RWPE1 (cell line): ENCODE measurements at places on chromosomes 4 and X.

- peak; percentile 10 for DNase-seq
Observed at GRCh38 chrX:76253432-76253831, 80.6 kb downstream of the PBDC1 start.

- DNase-seq, result no peak
Observed at GRCh38 chrX:17732138-17732783, 5.0 kb upstream of the SCML1 start.

DNA sequence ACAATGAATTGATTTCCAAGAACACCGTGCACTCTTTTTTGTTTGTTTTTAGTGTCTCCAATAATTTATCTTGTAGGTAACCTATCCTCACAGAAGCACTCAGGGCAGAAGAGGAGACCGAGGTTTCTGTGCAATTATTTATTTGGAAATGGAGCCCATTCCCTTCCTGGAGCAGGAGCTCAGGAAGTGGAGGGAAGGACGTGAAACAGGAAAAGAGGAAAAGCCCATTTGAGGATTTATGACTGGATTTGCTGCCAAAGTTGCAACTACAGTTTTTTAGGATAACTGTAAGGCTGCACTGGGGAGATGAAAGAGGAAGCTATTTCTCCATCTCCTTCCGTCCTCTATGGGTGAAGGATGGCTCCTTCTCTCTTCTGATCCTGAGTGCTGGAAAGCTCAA is 31.7 kb upstream of the MXRA5 start:
- DNase-seq, result no peak

DNA sequence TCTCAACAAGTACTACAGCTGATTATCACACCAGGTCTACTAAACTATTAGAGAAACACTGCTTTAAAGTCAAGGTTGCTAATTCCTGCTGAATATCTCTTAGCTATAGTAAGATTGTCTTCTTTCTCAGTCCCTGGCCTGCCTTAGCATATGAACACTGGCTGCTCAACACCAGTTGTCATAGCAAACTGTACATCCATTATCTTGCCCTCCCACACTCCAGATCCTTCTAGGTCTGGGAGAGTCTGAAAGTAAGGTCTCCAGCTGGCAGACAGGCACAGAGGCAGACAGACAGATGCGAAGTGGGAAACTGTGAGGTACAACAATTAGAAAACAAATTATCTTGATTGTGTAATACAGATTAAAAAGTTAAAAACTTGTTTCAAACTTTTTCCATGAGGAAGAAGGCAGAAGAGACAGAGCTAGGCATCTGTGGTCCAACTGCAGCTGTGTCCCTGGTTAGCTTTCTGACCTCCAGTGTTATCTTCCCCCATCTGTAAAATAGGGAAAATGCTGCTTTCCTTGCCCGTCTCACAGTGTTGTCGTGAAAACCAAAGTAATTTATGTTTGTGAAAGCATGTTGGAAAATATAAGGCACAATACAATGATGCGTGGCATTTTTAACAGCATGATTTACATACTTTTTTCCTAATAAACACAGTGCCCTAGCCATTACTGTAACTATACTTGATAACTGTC is 133.8 kb downstream of the KLHL13 start:
- no peak for DNase-seq

GRCh38 chrX:28802625-28803024 is 215.4 kb downstream of the IL1RAPL1 start:
- DNase-seq, result no peak

DNA sequence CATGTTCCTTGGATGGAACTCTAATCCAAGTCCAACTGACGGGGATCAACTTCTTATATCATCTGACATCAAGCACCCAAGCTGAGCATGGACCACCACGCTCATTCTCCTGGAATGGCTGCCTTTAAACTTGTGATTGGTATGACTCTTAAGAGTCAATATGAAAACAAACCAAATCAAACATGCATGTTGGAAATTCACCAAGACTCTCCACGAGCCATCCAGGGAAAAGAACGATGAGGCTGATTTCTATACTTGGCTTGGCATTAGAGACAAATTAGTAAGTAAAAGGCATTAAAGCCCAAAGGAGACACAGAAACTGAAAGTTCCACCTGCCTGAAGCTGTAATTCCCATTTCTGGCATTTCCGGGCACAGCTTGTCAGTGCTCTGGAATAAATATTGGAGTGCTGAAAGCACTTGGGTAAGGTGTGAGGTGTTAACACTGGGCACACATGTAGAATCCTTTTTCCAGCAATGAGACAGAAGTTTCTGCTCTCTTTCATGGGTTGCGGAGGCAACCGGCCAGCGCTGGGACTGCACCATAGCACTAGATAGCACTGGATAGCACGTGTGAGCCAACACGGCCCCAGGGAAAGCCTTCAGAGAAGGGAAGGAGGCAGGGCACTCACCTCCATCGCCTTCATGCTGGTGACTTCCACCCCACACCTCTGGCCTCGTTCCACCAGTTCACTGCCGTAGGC is 42.1 kb upstream of the CENPU start:
- no peak for DNase-seq

GRCh38 chr4:45120163-45120562 is 393.8 kb upstream of the GNPDA2 start:
- no peak for DNase-seq

- no peak for DNase-seq
Observed at GRCh38 chr4:25860586-25861279, 2.1 kb downstream of the SEL1L3 start.

- DNase-seq, result peak; percentile 1
Observed at GRCh38 chrX:2967998-2968909, 38.1 kb upstream of the ARSH start.

- peak; percentile 1 for DNase-seq
Observed at GRCh38 chr4:162456106-162456505, 292.3 kb upstream of the FSTL5 start.

GRCh38 chr4:78634011-78634664 is 82.6 kb downstream of the ANXA3 start:
- no peak for DNase-seq

- no peak for DNase-seq
Observed at GRCh38 chr4:143270256-143270838, 66.3 kb upstream of the GAB1 start.

- DNase-seq, result peak; percentile 0
Observed at GRCh38 chr4:65954416-65954815, 284.1 kb upstream of the EPHA5 start.

DNA sequence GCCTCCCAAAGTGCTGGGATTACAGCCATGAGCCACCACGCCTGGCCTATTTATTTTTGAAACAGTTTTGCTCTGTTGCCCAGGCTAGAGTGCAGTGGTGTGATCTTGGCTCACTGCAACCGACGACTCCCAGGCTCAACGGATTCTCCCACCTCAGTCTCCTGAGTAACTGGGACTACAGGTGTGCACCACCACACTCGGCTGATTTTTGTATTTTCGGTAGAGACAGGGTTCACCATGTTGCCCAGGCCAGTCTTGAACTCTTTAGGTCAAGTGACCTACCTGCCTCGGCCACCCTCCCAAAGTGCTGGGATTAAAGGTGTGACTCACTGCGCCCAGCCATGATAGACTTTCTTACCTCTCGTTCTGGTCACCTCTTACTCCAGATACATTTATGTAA is 124.0 kb downstream of the UBE2K start:
- no peak for DNase-seq

GRCh38 chrX:39898147-39898546 is 199.6 kb downstream of the BCOR start:
- DNase-seq, result no peak

- DNase-seq, result no peak
Observed at GRCh38 chr4:24013668-24014422, 124.0 kb upstream of the PPARGC1A start.

GRCh38 chr4:125522992-125523391 is 208.2 kb downstream of the FAT4 start:
- DNase-seq, result no peak

- no peak for DNase-seq
Observed at GRCh38 chr4:184039963-184040383, 134.9 kb downstream of the STOX2 start.

DNA sequence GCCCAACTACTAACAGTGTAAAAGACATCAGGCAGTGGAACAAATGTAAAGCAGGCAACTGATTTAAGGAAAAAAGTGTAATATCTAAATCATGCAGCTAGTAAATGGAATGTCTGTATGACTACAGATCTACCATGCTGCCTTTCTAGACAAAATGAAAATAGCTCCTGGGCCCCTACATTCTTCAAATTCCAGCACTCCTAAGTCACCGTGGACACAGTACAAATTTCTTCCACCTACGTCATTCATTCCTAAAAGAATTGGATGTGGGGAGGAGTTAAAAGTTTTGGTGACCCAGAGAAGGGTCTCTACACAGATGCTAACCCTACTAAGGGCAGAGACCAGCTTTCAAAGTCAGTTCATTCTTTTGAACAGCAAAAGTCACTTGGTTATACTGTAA is 137.2 kb upstream of the ARHGEF9 start:
- DNase-seq, result peak; percentile 1

- peak; percentile 31 for DNase-seq
Observed at GRCh38 chr4:72971572-72971971, 97.9 kb downstream of the COX18 start.

- DNase-seq, result no peak
Observed at GRCh38 chrX:111779582-111779981, 96.4 kb upstream of the TRPC5OS start.

DNA sequence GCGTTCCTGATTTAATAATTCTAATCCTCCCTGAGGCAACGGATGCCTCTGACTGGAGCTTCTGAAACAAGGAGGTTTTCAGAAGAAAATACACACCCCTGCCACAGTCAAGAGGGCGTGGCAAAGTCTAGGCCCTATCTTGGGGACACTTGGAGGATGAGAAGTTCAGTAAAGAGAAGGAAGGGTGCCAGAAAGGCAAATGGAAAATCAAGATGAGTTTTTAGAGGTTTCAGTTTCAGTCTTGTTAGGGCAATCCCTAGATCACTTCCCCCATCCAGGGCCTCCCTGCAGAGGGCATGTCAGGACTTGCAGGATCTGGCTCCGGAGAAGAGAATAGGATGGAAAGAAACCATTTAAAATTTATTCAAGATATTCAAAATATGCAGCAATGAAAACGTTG is 28.5 kb upstream of the FGF2 start:
- DNase-seq, result peak; percentile 94

GRCh38 chr4:185145572-185145971 is 2.5 kb downstream of the SLC25A4 start:
- no peak for DNase-seq

GRCh38 chrX:76279007-76279406 is 106.1 kb downstream of the PBDC1 start:
- peak; percentile 7 for DNase-seq

GRCh38 chr4:16636912-16637630 is 261.4 kb downstream of the LDB2 start:
- DNase-seq, result no peak

GRCh38 chr4:94689155-94689860 is 68.4 kb upstream of the BMPR1B start:
- no peak for DNase-seq

DNA sequence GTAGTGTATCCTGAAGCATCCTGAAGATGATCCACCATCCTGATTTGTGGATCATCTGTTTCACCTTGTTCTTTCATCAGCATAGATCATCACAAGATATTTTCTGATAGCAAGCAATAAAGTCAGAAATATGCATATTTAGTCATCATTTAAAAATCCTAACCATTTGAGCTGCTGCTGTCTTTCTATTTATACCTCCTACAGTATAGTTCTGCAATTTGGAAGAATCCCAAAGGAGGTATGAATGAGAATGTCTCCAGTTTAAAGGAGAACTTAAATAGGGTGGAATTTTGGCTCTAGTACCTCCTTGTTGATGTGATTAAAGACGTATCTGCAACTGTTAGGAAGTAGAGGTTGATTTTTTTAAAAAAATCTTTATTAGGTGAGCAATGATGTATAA is 7.6 kb downstream of the SLC25A14 start:
- no peak for DNase-seq

GRCh38 chr4:77236806-77237205 is 79.8 kb downstream of the CCNG2 start:
- no peak for DNase-seq

GRCh38 chrX:12991575-12991974 is 16.7 kb downstream of the TMSB4X start:
- no peak for DNase-seq

DNA sequence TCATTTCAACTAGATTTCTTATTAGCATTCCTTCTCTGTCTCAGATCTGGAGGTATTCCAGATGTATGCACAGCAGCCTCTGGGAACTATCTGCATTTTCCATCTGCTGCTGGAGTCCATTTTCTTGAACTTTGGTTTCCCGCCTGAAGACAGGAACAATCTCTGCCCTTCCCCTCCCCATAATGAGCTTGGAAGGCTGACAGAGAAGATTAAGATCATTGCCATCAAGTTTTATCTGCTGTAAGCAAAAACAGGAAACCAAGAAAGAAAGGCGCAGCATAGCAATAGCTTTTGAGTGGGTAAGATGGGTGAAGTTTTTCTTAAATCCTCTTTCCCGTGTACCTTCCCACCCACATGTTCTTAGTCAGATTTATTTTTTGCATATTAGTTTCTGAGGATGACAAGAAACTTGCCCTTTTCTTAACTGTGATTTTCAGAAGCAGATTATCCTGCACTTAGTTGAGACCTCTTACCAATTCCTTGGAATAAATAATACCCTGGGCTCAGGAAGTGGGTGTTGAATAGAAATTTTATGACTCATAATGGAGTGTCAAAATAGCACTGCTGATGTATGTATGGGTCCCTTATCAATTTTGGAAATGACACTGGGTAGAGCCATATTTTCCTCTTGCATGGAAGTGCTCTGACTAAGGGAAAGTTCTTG is 78.3 kb downstream of the CT47B1 start:
- no peak for DNase-seq

DNA sequence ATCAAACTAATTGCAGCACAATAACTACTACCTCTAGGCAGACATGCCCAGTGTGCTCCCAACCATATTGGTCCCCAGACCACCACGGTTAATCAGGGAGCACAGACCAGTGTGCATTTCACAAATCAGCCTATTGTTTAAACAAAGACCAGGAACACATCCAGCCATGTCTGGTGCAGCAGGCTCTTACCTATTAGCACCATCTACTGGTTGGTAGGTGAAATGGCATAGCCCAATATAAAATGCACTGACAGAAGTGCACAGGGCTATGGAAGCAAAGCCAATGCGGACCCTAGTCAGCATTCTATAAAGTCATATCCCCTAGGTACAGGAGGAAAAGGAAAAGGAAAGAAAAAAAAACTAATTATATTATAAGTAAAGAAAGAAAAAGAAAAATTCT is 15.5 kb upstream of the CYLC1 start:
- DNase-seq, result no peak

GRCh38 chr4:55378617-55379467 is 16.9 kb upstream of the TMEM165 start:
- DNase-seq, result no peak

DNA sequence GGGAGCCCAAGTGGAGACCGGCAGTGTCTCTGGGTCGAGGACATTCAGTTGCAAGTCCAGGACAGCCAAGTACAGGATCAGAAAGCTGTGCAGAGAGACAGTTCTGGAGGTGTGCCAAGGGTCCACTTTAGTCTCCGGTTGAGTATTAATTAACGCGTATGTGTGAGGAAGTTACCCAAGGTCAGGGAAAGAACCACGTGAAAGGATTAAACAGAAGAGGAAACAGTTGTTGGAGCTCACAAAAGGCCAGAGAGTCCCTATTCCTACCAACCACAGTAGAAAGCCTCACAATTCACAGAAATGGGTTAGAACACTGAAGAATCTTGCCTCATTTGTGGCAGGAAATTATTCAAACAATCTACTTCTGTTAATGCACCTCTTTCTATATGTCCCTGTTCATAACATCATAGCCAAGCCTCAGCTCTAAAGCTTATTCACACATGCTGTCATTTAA is 17.9 kb upstream of the NSUN7 start:
- no peak for DNase-seq

GRCh38 chr4:128295255-128295654 is 7.6 kb upstream of the PGRMC2 start:
- no peak for DNase-seq
